ENCODE measurements at places on chromosomes 7 and 10.

DNA sequence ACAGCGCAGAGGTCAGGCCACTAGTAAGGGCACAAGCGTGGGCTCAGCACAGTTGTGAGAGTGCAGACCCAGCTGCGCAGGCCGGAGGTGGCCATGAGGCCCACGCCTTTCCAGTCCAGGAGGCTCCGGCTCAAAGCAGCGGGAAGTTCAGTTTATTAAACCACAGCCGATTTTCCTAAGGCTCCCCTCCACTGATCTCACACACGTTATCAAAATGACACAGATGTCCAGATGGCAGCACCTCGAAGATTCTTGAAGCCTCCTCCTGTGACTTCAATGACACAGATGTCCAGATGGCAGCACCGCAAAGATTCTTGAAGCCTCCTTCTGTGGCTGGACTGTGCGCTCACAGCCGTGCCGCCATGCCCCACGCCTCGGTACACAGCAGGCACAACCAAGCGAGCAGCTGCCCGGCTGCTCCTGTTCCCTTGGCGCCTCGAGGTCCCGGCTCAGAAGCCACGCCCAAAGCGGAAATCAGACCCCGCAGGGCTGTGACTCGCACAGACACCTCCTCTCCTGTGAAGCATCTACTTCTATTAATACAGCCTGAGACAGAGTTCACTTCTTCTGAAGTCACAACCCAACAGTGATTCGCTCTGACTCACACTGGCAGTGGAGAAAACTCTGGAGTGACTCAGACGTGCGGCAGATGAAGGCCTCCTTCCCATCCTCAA lies 122.7 kb downstream of the MAD1L1 start:
- peak; percentile 93 for DNase-seq

DNA sequence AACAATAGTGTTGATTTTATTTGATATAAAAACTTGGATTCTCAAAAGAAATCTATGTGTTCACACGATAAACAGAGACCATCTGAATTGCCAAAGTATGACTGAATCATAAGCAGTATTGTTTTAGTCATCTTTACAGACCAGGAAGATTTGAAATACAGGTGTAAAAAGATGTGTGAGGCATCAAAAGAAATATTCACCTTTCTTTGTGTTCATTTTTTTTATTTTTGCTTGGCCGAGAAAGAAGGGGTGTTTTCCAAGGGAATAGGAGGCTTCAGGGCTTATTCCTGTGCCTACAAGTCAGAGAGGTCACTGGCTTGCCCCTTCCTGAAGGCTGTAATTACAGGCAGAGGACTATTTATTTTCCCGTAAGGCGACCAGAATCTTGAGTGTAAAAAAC lies 37.3 kb downstream of the MET start:
- no peak for DNase-seq

DNA sequence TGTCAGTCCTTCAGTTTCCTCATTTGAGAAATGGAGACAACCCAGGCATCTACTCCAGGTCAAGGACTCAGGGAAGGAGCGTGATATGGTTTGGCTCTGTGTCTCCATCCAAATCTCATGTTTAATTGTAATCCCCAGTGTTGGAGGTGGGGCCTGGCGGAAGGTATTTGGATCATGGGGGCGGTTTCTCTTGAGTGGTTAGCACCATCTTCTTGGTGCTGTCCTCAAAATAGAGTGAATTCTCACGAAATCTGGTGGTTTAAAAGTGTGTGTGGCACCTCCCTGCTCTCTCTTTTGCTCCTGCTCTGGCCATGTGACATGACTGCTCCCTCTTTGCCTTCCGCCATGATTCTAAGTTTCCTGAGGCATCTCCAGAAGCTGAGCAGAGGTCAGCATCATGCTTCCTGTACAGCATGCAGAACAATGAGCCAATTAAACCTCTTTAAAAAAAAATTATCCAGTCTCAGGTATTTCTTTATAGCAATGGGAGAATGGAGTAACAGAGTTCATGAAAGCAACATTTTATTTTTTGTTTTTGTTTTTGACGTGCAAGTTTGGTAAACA lies 30.0 kb downstream of the ARHGAP22 start:
- DNase-seq = no peak

DNA sequence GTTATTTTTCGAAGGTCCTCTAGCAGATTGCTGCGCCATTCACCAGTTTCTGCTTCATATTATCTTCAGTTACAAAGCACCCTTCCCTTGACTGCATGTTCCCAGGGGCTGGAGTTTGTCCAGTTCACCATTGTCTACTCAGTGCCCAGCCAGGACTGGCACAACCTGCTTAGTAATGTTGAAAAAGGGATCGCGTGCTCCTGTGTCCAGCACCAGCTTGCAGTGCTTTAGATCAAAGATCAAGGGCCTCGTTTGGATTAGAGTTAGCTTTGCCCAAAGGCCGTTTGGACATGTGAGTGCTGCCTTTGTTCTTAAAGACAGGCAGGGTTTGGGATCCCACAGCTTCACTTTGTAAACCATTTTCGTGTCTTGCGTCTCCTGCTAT lies 867 bp downstream of the ATP6V0E2 start:
- DNase-seq = no peak

GRCh38 chr10:23581906-23582450 lies 143.1 kb downstream of the OTUD1 start:
- no peak for DNase-seq

GRCh38 chr10:106216085-106216484 lies 948.4 kb downstream of the SORCS1 start:
- no peak for DNase-seq

DNA sequence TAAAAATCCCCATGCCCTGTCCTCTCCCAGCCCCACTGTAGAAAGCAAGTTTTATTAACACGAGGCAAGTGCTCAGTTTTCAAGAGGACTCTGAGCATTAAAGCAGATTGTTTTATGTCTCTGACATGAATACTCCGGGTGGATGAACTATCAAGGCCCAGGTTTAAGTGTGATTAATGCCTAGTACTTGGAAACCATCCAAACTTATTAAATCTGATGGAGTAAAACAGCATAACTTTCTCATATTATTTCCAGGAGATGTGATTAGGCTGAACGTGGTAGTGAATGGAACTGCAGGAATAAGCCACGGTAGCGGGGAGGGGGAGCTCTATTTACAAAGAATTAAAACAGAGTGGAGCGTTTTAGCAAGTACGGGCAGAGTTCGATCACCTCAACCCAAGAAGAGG lies 144.2 kb upstream of the RNF32 start:
- DNase-seq = no peak

DNA sequence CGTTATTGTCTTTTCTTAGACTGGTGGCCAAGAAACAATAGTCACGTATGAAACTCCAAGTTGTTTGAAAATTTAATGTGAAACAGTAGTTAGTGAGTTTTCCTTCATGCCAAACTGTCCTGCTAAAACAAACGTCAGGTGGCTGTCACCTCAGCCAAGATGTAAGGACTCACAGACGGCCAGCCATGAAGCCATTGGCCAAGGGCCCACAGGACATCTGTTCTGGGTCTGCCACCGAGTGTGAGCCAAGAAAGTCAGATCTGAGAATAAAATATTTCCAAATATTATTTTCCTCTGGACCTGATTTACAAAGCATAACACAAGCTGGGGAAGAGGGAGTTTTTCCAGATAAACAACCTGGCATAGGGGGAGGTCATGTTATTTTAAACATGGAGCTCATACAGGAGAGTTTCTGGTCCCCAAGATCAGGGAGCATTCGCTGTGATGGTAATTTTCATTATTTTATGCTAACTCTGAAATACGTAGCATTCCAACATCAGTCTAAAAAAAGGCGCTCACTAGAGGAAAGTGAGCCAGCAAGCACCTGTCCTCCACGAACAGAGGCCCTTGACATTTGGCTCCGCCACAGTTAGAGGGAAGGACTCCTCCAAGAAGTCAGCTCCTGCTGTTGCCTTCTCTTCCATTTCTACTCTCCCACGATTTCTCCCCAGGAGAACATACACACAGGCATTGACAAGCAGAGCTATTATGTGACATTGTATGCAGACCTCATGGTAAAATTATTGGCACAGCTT lies 38.9 kb upstream of the LANCL2 start:
- DNase-seq = no peak

GRCh38 chr10:34078745-34079470 lies 736.2 kb downstream of the PARD3 start:
- no peak for DNase-seq

DNA sequence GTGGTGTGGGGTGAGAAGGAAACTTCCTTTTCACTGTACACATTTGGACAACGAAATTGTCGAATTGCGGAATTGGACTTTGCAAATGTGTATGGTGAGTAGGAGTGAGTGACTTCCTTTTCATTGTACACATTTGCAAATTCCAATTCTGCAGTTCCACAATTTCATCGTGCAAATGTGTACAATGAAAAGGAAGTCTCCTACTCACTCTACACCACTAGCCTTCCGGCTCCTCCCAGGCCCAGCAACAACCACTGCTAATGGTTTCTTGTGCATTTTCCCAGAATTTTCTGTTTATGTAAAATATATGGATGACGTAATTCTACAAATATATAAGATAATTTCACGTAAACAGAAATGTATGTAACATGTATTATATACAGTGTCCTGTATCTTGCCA lies 118.5 kb downstream of the ARL4A start:
- DNase-seq = peak; percentile 36

- DNase-seq = peak; percentile 67
These were observed 43.1 kb upstream of the LBX1 start for GRCh38 chr10:101272229-101272868.

- DNase-seq = peak; percentile 26
These were observed 17.7 kb downstream of the FRG2B start for GRCh38 chr10:133608855-133609254.

DNA sequence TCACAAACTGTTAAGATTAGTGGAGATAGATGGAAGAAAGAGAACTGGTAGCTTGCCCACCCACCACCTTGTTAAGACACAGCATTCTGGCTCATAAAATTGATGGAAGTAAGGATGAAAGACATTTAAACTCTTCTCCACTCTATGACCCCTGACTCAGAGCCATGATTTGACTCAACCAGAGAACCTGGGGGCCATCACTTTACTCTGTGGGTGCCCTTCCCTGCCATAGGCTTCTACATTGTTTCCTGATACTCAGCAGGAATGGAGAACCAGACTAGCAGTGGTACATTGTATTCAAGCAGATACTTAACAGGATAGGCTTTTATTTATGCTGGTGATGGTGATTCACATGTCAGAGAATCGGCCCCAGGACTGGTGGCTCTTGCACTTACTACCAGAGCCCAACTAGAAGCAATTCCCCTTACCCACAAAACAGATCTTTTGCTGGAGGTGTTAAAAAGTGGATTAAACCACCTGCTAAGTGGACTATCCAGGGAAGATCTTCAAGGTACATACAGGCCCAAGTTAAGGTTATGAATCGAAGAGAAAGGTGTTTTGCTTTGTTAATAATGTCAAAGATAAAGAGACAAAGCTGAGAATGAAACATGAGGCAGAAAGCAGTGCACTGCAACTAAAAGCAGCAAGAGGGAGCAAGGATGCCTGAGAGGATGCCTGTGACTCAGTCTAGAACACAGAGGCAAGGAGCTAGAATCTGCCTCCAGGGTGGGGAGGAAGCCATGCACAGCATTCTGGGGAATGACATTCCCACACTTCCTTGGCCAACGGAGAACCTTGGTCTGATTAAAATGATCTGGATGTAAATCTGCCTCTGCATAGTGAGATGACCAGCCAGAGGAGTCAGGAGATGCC lies 36.0 kb upstream of the GLI3 start:
- no peak for DNase-seq

DNA sequence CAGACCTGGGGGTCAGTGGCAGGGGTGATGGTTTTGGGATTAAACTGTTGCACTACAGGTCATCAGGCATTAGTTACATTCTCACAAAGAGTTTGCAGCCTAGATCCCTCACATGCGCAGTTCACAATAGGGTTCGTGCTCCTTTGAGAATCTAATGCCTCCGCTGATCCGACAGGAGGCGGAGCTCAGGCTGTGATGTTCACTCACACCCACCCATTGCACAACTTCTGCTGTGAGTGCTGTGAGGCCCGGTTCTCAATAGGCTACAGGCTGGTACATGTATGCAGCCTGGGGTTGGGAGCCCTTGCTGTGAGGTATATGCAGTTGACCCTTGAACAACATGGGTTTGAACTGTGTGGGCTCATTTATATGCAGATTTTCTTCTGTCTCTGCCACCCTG lies 416.4 kb downstream of the GFRA1 start:
- no peak for DNase-seq

- DNase-seq = peak; percentile 42
These were observed 69.1 kb downstream of the ZMIZ1 start for GRCh38 chr10:79137826-79138225.

GRCh38 chr10:73376679-73377078 lies 18.0 kb upstream of the CFAP70 start:
- DNase-seq = no peak

DNA sequence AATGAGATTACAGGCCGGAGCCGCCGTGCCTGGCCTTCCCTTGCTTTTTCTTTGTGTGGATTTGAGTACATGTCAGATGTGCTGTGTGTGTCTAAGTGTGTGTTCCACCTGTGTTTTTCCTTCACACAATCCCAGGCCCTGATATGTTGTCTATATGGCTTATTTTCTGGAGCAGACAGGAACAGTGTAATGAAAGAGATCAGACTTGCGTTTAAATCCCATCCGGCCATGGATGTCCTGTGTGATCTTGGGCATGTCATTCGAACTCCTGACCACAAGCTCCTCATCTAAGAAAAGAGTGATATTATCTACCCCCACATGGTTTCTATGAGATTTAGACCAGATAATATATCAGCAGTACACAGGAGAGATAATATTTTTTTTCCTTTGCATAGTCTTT lies 37.2 kb downstream of the APBB1IP start:
- DNase-seq = no peak

- no peak for DNase-seq
These were observed 331.7 kb downstream of the XPNPEP1 start for GRCh38 chr10:109591601-109592000.

- DNase-seq = peak; percentile 37
These were observed 22.1 kb downstream of the CYP17A1 start for GRCh38 chr10:102814873-102815661.

DNA sequence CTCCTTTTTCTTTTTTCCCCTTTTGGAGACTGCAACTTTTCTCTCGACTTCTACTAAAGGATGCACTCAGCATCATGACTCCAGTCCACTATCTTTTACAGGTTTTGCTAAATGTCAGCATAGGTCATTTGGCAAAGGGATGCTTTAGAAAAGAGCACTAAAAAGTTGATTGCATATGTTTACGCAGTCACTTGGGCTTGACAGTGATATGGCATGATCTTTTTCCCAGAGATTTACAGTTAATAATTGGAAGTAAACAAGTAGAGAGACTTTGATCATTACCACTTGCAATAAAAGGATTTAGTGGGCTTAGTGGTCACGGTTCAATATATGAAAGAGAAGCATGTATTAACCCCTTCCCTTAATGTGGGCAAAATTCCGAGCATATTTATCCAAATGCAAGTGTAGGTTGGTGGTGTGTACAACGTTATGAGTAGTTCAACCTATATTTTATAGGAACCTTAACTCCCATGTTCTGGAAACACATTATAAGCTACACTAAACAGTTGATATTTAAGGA lies 1.8 kb downstream of the BMI1 start:
- no peak for DNase-seq
